ENCODE measurements at places on chromosomes 3 and 15.

DNA sequence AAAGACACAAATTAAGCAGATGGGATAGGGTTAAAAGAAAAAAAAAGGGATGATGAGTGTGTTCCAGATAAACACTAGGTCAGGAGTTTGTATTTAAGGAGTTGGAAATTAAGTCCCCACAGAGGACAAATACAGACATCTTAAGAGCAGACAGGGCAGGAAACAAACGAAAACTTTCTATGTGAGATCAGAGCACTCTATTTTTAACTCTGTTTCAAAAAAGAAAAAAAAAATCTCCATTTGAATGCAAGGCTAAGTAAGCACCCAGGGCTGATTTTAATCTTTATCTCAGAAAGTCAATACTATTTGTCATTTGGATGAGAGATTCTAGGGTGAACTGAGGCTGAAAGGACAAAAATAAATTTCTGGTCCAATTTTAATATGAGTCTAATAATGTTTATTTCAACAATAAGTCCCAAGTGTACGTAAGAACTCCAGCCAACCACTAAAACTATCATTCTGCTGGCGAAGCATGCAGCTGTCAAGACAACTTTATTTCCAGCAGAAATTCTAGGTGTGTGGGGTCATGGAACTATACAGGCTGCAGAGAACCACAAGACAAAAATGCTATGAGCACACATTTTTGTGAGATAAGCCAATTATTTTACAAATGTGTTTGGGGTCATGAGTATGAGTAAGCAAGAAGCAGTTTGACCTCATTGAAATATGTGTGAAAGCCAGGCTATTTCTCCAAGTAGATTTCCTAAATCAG, 186.1 kb downstream of the FMN1 start:
- DNase-seq = no peak

DNA sequence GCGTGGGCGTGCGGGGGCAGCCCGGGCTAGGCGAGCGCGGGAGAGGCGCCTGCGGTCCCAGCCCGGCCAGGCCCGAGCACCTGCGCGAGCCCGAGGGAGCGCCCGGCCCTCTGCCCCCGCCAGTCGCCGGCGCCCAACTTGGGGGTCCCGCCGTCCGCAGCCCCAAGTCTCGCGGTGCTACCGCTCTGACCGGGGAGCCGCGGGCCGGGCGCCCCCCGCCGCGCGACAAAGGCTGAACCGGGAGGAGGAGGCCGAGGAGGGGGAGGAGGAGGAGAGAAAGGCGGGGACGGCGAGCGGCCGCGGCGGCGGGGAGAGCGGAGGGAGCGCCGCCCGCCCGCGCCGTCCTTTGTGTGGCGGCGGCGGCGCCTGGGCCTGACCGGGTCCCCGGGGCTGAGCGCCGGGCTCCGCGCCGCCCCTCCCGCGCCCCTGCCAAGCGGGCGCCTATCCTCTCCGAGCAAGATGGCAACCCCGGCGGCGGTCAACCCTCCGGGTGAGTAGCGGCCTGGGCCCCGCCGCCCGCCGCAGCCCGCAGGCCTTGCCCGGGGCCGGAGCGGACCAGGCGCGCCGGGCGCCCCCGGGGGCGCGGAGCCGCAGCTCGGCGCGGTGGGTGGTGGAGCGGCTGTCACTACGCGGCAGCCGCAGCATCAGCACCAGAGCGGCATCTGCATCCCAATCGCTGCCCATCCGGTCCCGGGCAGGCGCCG, at the start of gene ARNT2:
Gene ARNT2 (plus strand): TSS at position 326 of the 704 bp plus-strand sequence. CDS start 134 bp downstream, at position 460.
- DNase-seq = no peak

- no peak for DNase-seq
Measured at GRCh38 chr15:74809956-74810355, 2.7 kb upstream of the LMAN1L start.

GRCh38 chr3:15572138-15572537, 29.2 kb downstream of the HACL1 start:
- no peak for DNase-seq

- DNase-seq = no peak
Measured at GRCh38 chr15:93974804-93975481, 256.4 kb upstream of the MCTP2 start.

GRCh38 chr3:196463804-196464203, 31.6 kb upstream of the UBXN7 start:
- no peak for DNase-seq

GRCh38 chr3:43152649-43153048, 46.8 kb upstream of the POMGNT2 start:
- DNase-seq = no peak

GRCh38 chr15:40217166-40217824, 21.6 kb upstream of the PAK6 start:
- DNase-seq = peak; percentile 21

- no peak for DNase-seq
Measured at GRCh38 chr3:7204848-7205156, 343.9 kb downstream of the GRM7 start.

- no peak for DNase-seq
Measured at GRCh38 chr3:32281570-32282106, 43.2 kb downstream of the CMTM8 start.

GRCh38 chr15:97115761-97116070, 785.2 kb downstream of the NR2F2 start:
- no peak for DNase-seq

- no peak for DNase-seq
Measured at GRCh38 chr3:184341925-184342324, 4.5 kb downstream of the FAM131A start.

- DNase-seq = no peak
Measured at GRCh38 chr3:40258555-40258954, 51.0 kb upstream of the EIF1B start.

GRCh38 chr15:75307778-75308390, 25.2 kb downstream of the GOLGA6D start:
- DNase-seq = peak; percentile 19

DNA sequence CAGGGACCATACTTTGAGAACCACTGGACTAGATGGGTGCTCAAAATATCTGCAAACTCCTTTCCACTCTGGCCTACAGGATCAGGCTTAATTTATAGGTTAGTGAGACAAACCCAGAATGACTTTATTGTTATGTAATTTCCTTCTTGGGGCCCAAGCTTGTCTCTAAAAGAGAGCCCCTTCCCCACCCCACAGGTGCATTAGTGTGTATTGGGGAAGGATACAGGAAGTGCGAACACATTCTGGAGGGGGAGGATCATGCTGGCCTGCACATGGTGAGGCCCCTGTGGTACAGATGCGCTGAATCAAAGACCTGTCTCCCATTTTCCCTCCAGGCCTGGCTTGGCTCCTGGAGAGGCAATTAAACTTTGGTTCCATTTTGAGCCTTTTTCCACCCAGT, 273.0 kb upstream of the LRTM1 start:
- DNase-seq = no peak

- no peak for DNase-seq
Measured at GRCh38 chr3:184733971-184734608, 22.2 kb upstream of the MAGEF1 start.

DNA sequence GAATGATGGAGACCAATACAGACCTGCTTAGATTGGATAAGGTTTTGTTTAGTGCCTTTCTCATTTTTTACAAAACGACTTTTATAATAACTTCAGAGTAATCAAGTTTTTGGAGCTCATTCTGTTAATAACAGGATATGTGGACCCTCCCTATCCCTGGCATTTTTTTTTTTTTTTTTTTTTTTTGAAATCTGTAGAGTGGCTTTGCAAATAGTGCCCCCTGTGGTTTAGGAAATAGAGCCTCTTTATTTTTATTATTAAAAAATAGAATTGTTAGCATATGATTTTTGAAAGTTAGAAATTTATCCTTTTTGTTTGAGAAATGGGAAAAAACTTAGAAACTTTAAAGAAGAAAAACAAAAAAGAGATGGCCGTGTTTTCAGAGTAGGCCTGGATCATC, 11.4 kb downstream of the SKIL start:
- DNase-seq = no peak

DNA sequence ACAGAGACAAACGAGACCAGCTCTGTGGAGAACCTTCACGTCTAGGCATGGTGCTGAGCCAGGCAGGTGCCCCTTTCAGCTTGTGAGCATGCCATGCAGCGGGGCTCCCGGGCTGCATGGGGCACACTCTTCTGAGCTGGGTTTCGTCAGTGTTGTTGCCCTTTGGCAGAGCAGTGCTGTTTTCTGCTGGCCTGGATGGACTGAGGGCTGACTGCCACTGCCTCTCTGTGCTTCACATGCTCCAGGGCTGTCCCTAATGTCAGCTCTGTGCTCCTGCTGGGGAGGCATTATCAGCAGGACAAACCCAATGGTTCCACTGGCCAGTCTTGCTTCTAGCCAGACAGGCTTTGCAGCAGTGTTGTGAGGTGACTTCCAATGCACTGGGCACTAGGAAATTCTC, 9.5 kb downstream of the GASK1A start:
- no peak for DNase-seq

GRCh38 chr3:143339451-143339850, 219.9 kb downstream of the CHST2 start:
- DNase-seq = no peak

- DNase-seq = no peak
Measured at GRCh38 chr3:178059836-178060235, 476.4 kb upstream of the KCNMB2 start.

DNA sequence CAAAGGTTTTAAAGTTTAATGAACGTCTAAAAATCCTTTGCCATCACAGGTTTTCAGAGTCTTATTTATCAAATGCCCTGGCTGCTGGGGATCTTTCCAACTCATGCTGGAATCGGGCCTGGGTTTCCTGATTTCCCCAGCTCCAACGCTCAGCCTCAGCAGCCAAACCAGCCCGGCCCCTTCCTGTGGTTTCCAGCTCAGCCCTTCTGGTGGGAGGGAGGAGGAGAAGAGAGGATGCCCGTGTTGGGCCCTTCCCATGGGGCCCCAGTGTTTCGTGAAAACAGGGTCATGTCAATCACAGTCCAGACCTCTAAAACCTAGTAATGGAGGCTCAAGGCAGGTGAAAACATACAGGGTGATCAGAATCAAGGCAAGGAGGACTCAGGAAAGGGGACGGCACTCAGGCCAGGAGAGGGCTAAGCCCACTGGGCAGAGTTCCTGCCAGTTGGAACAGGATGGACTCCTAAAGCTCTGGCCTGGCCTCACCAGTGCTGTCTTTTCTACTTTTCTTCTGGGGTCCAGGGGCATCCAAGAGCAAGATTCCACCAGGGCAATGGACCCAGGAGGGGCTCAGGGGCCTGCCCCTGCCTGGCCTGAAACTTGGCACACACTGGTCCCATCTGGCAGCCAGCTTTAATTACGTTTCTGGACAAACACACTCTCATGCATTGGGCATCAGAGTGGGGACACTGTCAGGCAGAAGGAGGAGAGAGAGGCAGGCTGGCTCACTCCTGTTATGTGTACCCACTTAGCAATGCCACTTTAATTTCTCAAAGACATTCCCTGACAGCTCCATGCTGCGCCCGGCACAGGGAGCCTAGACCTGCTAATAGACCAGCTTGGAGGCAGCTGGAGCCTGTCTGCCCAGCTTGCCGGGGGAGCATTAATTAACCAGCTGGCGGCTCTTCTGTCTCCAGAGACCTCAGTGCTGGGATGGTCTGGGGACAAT, 194.6 kb downstream of the FAM43A start:
- no peak for DNase-seq
